RPMI8226 (cell line): ENCODE measurements at places on chromosomes 16 and 17.

DNA sequence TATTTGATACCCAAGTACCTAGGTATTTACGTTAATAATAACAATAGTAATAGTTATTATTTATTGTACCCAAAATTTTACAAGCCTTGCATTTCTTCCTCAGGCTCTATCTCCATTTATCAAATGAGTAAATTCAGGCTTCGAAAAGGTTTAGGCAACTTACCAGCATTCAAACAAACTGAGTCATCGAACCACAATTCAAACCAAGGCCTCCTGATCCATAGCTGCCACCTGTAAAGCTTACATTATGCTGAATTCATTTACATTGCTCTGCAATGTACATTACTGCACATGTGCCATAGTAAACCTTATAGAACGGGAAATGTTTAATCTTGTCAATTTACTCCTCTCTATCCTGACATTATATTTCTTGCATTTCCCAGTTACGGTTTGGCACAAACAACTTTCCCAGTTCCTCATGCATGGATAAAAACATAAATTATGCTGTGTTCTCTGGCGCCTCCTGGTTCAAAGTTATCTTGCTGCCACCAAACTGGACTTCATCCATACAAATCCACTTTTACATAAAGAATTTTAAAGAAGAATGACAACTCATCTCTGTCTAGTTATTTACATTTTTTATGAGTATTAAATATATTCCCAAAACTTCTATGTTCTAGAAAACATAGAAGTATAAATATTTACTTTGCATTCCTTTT, 360.6 kb upstream of the SOX9 start:
- DNase-seq = peak; percentile 15

GRCh38 chr17:55350825-55351205, 70.8 kb downstream of the MMD start:
- no peak for DNase-seq

- no peak for DNase-seq
Observed at GRCh38 chr17:80779961-80780380, 211.7 kb upstream of the CHMP6 start.

DNA sequence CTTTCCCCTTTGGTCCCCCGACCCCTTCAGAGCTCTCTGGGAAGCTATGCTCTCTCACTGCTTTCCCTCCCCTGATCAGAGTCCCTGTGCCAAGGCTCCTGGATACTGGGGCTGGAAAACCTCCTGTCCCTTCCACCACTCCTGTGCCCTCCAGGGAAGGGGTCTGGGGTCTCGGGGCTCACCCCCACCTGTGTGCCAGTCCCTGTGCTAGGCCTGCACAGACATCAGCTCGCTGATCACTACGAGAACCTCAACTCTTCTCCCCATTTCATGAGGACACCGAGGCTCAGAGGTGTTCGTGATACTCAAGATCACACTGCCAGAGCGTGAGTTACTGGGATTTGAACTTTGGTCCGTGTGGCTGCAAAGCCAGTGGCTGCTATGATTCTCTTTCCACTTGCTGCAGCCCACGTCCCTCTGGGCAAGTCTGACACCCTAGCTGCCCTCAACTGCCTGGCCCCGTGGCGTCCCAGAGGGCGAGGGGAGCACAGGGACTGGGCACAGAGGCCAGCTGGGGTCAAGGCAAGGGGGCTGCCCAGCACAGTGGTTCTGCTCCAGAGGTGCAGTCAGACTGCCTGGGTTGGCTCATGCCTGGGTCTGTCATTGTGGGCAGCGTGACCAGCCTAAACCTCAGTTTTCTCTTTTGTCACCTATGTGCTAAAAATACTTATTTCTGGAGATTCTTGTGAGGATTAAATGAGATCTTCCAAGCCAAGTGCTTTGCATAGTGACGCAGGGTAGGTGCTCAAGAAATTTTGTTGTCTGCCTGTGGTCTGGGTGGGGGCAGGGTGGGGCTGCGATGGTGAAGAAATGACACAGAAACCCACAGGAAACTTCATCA, 43.8 kb upstream of the TOB1 start:
- no peak for DNase-seq

GRCh38 chr16:24609740-24610415, 70.5 kb downstream of the RBBP6 start:
- DNase-seq = peak; percentile 28

- DNase-seq = no peak
Observed at GRCh38 chr16:8310816-8311215, 279.5 kb downstream of the TMEM114 start.

DNA sequence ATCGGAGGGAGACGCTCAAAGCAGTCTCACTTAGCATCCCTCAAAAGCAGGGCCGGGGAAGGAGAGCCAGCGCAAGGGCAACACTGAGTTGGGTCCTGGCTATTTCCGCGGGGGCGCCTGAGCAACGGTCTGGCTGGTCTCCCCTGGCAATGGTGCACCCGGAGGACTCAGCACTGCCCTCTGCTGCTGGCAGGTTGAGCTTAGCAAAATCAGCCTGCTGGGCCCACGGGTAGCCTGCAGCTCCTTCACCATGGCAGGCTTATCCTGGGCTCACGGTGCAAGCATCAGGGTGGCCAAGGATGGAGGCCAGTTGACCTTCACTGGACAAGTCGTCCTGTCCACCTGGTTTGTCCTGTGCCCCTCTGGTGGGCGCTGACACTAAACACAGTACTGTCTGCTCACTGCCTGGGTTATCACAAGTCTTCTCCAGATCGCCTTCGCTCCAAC, 14.4 kb upstream of the ALDH3A1 start:
- peak; percentile 56 for DNase-seq

- DNase-seq = no peak
Observed at GRCh38 chr16:73951481-73951880, 345.1 kb upstream of the PSMD7 start.

DNA sequence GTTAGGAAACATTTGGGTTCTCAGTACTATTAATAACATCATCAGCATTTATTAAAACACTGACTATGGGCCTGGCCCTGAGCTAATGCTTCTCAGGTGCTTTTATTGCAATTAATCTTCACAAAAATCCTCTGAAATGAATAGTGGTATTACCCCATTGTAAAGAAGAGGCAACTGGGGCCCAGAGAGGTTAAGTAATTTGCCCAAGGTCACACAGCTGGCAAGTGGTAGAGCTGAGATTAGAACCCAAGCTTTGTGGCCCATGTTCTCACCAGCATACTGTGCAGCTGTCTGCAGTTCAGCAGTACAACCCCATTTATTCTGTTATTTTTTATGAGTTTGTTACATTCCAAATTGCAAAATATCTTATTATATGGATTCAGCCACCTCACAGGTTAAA, 82.3 kb downstream of the TBC1D16 start:
- DNase-seq = no peak

GRCh38 chr16:67451061-67451703, 20.3 kb downstream of the HSD11B2 start:
- no peak for DNase-seq

DNA sequence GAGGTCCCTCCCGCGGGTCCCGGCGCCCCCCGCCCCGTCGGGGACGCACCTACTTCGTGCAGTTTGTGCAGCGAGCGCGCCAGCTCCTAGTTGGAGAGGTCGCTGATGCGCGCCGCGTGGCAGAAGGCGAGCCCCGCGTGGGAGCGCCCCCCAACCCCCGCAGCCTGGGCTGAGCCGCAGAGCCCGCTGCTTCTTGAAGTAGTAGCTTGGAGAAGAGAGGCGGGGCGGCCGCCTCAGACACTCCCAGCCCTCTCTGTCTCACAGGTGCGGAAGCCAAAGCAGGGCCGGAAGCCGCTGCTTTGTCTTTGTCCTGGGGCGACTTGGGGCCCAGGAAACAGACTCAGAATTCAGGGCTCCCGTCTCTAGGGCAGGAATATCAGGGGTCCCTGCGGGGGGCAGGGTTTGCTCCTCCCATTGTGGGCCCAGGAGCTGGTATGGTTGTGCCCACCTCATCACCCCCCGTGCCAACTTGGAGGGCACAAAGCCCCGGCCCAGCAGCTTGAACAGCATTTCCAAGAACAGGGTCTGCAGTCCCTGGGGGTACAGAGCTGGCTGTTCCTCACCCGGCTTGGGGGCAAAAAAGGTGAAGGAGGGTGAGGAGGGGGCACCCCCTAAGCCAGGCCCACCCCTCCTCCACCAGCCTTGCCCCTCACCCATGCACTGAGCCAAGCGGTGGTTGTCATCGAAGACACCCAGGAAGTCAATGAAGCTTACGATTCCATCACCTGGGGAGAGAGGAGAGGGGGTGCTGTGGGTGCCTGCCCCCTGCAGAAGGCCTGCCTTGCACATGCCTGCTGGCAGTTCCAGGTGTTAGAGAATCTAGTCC, 13.5 kb downstream of the SPATA32 start:
- DNase-seq = peak; percentile 89

DNA sequence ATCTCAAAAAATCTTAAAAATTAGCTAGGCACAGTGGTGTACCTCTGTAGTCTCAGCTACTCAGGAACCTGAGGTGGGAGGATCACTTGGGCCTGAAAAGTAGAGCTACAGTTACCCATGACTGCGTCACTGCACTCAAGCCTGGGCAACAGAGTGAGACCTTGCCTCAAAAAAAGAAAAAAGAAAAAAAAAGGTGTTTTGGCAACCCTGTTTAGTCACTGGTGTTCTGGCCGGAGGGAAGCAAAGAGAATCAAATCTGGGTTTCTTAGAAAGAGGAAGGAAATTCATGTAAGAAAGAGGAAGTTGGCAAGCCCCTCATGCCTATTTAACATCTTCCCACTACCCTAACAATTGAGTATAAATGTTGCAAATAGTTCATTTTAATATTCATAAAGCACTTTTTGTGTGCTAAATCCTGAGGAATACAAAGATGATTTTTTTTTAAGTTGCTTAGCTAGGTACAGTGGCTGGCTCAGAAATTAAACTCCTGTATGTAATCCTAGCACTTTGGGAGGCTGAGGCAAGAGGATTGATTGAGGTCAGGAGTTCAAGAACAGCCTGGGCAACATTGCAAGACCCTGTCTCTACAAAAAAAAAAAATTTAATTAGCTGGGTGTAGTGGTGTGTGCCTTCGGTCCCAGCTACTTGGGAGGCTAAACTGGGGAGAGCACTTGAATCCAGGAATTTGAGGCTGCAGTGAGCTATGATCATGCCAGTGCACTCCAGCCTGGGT, 6.5 kb upstream of the USP32 start:
- DNase-seq = peak; percentile 62
